ENCODE measurements at places on chromosomes 5 and 9.

- no peak for DNase-seq
Measured at GRCh38 chr5:9652295-9652694, 22.1 kb upstream of the TAS2R1 start.

DNA sequence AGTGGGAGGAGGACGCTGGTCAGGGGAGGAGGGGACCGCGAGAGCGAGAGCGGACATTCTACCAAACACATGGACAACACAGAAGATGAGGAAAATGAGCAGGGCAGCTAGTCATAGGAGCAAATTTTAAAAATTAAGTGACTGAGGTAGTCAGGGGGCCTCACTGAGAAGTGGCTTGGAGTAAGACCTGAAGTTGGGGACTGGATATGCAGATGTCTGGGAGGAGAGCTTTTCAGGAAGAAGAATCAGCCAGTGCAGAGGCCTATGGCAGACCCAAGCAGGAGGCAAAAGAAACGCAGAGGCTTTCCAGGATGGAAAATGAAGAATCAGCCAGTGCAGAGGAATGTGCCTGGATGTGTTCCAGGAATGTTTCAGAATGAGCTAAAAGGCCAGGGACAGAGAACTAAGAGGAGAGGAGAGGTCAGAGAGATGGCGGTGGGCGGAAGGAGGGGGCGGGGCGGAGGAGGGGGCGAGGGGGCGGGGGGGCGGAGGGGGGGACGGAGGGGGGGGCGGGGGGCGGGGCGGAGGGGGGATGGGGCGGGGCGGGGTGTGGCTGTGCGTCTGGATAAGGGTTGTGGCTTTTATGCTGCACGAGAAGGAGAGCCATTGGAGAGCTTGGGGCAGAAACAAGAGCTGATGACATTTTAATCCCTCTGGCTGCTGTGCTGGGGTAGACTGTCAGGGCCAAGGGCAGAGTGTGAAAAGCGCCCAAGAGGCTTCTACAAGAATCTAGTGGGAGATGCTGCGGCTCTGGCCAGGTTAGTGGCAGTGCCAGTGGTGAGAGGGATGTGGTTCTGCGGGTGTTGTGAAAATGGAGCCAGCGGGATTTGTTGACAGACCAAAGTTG, 129.6 kb downstream of the KCNIP1 start:
- DNase-seq: peak; percentile 74

DNA sequence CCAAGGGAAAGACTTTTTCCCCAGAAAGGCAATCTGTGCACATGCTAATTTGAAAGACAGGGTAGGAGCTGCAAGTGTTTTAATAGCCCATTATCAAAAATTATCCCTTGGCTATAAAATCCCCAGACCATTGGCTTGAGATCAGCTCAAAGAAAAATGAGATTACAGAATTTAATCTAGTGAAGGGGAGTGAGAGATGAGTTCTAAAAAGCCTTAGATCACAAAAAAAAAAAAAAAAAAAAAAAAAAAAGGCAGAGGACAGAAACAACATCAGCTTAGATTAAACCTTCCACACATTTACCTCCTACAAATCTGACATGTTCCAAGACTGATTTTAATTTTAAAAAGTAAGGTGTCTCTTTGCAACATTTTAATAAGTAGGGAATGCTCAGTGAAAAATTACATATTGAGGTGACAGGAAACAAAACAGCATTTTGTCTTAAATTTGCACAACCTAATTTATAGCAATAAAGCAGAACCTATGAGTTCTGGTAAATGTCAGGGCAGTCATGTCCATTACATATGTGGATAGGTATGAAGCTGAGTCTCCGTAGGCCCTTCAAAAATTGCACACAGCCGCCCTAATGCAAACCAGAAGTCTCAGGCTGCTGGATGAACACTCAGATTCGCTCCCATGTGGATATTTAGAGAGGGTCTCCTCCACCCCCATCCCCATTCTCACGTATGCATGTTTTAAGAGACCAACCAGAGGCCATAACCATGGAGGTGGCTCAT, 43.4 kb downstream of the NFIB start:
- DNase-seq: peak; percentile 83

GRCh38 chr5:5014586-5015235, 125.4 kb upstream of the ADAMTS16 start:
- no peak for DNase-seq

DNA sequence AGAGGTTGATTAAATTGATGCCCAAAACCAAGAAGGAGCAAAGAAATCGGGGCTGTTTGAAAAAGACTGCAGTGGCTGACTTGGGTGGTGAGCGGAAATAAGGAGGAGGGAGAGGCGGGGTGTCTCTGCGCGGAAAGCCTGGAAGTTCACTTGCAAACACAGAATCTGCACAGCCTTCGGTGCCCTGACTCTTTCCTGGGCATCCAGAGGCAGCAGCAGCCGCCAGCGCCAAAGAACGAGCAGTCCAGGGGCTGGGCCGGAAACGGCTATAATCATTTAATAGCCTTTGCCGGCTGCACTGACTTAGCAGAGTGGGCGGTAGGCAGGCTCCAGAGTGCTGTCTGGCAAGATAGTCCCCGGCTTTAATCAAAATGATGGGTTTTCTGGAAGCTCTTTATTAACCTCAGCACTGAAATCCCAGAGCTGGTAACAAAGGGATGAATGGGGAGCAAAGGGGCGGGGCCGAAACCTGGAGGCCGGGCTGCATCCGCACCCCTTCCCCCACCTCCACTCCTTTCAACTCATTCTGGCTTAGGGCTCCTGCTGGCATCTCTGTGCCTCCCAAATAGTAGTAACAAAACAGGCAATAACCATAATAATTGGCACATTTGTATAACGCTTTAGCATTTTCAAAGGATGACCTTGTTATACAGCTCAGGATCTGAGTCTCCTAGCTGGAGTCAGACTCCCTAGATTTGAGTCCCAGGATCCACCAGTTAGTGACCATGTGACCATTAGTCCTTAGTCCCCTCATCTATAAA, 35.7 kb downstream of the PCDHAC2 start:
- no peak for DNase-seq

DNA sequence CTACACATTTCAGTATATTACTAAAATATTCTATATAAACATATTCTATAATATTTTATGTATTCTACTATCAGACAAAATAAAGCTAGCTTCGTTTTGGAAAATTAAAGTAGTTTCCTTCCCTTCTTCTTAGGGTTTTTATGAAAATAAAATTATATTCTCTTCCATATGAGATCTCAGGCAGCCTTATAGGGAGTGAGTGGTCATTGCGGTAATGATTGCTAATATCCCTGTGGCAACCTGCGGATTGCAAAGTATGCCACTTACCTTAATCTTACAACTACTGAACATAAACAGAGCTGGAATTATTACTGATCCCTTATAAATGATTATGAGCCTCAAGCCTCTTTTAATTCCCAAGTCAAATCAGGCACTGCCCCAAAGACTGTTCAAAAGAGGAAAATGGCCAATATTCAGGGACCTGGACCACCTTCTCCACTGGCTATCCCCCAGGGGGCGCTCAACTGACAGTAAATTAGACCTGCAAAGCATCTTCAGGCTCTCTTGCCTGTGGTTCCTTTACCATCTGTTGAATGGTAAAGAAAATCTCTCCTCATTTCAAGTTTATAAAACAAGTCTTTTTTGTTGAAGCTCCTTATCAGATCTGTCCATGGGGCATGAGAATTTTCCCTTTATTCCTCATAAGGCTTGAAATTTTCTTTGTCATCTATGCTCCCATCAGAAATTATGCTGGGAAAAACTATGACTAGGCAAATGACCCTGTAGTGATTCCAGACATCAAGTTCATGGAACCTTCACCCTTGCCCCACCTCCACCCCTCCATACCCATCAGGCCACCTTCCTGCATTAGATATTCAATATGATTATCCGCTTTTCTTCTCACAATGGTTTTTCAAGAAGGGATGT, 163.9 kb downstream of the CEMIP2 start:
- peak; percentile 42 for DNase-seq

GRCh38 chr5:26569929-26570258, 468.5 kb downstream of the CDH9 start:
- DNase-seq: no peak

DNA sequence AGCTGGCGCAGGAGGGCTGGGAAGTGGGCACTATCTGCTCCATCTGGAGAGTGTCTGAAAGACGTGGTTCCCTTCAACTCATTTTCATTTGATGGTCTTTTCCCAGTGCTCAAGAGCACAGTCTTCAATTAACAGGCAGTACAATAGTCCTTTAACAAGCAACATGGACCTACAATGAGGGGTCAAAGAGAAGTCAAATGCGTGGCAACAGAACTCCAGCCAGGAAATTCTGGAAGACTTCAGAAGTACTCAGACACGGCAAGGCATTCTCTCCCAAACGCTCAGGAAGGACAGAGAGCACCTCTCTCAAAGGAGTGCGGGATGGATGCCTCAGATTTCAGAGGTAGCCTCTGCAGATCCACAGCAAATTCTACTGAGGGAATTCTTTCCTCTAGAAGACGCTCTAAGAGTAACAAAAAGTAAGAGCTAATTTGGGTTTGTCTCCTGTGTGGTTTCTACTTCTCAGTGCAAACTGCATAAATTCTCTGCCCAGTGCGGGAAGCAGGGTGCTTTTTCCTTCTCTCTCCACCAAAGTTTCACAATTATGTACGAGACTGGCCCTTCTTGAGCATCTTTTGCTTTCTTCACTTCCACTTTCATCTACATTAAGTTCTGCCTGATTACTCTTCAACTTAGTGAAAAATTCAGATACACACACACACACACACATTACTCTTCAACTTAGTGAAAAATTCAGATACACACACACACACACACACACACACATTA, 56.4 kb downstream of the LHFPL2 start:
- DNase-seq: no peak

GRCh38 chr5:2253040-2253975, 370.6 kb upstream of the IRX4 start:
- no peak for DNase-seq

GRCh38 chr5:176171171-176171760, 67.0 kb upstream of the SIMC1 start:
- DNase-seq: no peak

DNA sequence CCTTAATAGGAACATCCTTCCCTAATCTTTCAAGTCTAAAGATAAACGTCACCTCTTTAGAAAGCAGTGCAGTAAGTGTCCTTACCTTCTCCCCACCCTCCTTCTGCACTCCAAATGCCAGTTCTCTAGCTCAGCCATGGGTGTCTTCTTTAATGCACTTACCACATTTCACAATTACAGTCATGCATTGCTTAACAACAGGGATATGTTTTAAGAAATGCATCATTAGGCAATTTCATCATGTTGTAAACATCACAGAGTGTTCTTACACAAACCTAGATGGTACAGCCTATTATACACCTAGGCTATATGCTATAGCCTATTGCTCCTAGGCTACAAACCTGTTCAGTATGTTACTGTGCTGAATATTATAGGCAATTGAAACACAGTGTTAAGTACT, 91.2 kb downstream of the RFX3 start:
- peak; percentile 32 for DNase-seq

GRCh38 chr5:56964173-56964572, 12.2 kb upstream of the MIER3 start:
- no peak for DNase-seq

GRCh38 chr5:79612667-79613198, 492 bp downstream of the TENT2 start:
- no peak for DNase-seq

- no peak for DNase-seq
Measured at GRCh38 chr5:62778316-62779009, 199.8 kb downstream of the LRRC70 start.

- DNase-seq: no peak
Measured at GRCh38 chr5:176980818-176981217, 25.8 kb downstream of the UIMC1 start.

GRCh38 chr5:99191206-99191745, 262.5 kb upstream of the CHD1 start:
- no peak for DNase-seq

GRCh38 chr9:107994648-107995047, 505.1 kb upstream of the KLF4 start:
- DNase-seq: no peak

Measured in fibroblast of skin of left quadriceps (primary cell).